Umbilical cord (tissue), 2 donors: ENCODE measurements at places on chromosomes 3 and 15. TPM values are rescaled to one million over a fixed set of nuclear protein-coding genes. Genes with fewer than 3 reads are reported as not detected.
A peak's percentile ranks its signal among the peaks of the same experiment; 100 is the strongest.

- DNase-seq, result peak; percentile 52
Observed at GRCh38 chr3:51967384-51968169, at the start of gene PCBP4. Gene PCBP4 (minus strand): TSS chr3:51967454. CDS start chr3:51961240, 6,214 bp downstream.

DNA sequence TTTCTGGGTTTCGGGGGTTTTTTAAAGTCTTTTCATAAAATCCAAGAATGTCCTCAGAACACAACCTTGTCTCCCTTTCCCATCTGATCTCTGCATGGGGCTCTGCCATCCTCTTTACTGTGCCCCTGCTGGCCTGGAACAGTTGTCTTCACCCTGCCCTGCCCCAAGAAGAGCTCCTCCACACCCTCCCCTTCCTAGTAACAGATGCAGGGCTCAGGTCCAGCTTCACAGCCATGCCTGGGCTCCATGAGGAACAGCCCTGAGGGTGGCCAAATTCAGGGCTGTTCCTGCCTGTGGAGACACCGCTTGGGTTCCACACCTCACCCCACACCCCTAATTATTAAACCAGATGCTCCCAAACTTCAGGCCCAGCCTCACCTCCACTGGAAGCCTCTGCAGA is 12.9 kb upstream of the ULK3 start:
- no peak for DNase-seq

DNA sequence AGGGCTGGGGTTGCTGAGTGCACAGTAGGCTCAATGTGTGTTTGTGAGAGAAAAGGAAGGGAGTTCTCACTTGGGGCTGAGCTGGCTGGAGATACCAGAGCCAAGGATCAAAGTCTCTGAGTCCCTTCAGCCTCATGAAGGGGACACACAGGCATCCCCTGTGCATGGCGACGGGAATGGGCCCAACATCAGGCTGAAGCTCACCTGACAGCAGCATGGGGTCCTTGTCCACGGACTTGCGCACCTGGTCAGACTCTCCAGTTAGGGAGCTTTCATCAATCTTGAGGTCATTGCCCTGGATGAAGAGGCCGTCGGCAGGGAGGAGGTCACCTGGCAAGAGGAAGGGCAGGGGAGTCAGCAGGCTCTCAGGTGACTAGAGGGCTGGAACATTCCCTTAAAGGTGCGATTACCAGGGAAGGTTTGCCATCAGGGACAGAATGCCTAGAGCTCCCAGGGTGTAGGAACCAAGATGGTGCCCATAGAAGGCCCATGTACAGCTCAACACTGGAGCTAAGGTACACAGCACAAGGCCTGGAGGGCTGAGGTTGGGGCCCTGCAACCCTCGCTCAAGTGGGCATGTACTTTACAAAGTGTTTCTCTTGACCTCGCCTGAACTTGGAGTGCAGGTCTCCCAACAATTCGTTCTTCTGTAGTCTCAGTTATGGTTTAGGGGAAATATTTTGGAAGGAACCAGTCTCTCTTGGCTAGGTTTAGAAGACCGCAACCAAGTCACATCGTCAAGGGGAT is 80.0 kb upstream of the SEC13 start:
- no peak for DNase-seq

DNA sequence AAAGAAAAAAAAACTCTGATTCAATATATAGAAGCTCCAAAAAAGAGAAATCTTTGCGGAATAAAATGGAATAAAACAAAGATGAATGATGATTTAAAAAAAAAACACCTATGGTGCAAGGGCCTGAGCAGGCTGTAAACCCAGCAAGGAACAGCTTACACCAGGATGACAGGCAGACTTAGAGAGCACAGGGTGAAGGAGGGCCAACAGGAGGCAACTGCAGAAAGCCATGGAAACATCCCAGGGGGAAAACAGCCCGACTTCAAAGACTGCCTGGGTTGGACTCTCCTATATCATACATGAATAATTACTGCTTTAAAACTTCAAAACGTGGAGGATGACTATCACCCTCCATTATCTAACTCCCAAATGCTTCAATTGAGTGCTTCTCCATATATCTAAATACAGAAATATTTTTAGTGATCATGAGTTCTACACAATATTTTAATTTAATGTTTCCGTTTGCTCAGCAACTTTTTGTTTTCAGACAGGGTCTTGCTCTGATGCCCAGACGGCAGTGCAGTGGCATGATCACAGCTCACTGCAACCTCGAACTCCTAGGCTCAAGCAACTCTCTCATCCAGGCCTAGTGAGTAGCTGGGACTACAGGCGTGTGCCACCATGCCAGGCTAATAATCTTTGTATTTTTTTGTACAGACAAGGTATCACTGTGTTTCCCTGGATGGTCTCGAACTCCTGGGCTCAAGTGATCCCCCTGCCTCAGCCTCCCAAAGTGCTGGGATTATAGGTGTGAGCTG is 456.2 kb downstream of the TBL1XR1 start:
- DNase-seq, result no peak

DNA sequence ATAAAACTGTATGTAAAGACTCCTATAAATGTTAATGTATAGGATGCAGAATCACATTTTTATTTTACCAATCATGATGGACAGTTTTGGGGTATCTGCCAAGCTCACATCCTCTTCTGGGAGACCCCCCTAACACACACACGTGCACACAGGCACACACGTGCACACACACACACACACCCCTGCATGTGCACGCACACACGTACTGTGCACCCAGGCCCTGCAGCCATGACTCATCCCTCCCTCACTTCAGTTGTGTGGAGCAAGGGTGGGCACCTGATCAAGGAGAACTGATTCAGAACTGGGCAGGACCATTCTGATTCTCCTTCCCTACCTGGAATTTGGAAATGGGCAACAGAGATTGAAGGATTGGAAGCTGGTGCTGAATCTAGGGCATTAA is 16.0 kb upstream of the MINDY4B start:
- DNase-seq, result no peak

DNA sequence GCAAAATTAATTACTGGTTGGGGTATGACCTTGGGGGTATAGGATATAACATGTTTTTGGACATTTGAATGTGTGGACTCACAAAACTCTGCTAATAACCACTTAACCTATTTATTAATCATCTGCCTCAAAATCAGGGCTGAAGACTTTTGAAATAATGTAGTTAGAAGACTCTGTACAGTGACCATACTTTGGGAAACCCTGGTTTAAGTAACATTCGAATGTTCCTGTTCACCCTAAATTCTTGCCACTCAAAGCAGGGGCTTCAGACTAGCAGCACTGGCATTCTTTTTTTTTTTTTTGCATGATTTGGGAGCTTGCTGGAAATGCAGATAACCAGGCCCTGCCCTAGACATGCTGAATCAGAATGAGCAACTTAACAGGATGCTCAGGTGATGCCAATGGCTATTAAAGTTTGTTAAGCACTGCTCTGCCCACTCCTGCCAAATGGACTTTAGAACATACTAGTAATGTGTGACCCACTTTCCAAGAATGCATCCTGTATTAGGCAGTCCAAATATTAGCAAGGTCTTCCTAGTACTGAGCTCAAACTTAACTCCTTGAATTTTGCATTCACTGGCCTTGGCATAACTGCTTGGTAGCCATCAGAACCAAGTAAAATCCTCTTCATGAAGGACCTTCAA is 12.7 kb upstream of the ST3GAL6 start:
- DNase-seq, result no peak

Gene SLC22A13
- 0.48 TPM for total RNA-seq

GRCh38 chr15:97115761-97116070 is 785.2 kb downstream of the NR2F2 start:
- no peak for DNase-seq

Gene ZNF501
- total RNA-seq, result 14.0 TPM

- DNase-seq, result no peak
Observed at GRCh38 chr15:42826251-42826890, 89.4 kb upstream of the CDAN1 start.

Gene TLR9
- total RNA-seq, result 0.24 TPM

DNA sequence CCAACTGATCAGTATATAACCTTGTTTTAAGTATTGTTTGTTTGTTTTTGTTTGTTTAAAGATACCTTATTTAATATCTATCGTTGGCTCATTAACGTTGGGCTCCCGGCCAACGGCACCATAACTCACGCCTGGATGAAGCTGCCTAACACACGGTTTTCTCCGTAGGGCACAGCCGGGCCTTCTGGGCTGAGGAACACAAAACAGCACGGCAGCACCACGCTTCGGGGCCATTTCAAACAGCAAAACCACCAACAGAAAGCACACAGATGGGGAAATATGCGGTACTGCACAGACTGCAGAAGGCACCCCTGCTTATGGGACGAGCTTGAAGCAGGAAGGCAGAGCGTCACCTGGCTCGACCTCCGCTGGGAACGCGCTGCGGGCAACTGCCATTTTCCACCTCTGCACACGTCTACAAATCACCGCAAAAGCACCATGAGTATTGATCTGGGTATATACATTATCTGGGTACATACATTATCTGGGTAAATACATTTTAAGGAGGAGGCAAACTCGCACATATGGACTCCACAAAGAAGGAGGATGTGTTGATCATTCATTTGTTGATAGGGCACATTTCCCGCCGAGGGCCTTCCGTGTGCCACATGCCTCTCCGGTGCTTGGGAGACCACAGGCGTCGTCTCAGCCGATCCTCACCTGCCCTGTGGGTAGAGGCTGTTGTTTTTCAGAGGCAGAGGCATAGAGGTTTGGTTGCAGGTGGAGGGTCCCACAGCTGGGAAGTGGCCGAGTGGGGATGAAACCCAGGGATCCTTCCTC is 123.7 kb upstream of the ATP2B2 start:
- no peak for DNase-seq

GRCh38 chr3:197149528-197149927 is 119.9 kb upstream of the MELTF start:
- DNase-seq, result peak; percentile 10

DNA sequence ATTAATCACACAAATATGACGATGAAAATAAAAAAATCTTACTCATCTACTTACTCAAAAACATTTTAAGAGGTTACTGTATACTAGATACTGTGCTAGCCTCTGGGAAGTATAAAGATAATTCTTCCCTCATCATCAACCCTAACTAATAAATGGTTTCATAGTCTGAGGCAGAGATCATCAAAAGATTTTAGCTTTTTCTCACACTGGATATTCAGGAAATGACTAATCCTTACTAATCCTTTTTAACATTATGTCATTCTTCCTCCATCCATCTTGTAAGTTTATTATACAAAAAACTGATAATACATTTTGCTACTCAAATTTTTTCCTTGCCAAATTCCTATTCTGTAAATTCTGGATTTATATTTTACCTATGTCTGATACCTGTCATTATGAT is 29.7 kb downstream of the ACAD11 start:
- no peak for DNase-seq

DNA sequence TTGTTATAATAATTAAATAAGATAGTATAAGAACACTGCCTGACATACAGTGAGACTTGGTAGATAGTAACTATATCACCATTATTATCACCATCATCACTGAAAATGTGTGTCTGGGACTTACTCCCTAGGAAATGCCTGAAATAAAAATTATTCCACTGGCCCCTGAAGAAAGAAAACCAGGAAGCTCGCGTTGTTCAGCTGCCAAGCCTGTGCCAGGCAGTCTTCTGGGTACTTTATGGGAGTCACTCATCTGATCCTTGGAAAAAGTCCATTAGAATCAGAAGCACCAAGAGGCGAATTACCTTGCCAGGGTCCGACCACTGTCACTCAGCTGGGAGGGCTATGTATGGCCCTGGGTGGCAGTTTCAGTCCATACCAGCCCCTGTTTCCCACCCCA is 220.3 kb upstream of the TPM1 start:
- no peak for DNase-seq

Gene OR5H15
- 7.9 TPM for total RNA-seq

GRCh38 chr3:153967260-153967659 is 153.9 kb upstream of the ARHGEF26 start:
- DNase-seq, result no peak

- peak; percentile 23 for DNase-seq
Observed at GRCh38 chr3:159897331-159898075, 91.1 kb upstream of the IL12A start.

GRCh38 chr3:68703066-68703465 is 229.3 kb downstream of the TAFA4 start:
- no peak for DNase-seq

DNA sequence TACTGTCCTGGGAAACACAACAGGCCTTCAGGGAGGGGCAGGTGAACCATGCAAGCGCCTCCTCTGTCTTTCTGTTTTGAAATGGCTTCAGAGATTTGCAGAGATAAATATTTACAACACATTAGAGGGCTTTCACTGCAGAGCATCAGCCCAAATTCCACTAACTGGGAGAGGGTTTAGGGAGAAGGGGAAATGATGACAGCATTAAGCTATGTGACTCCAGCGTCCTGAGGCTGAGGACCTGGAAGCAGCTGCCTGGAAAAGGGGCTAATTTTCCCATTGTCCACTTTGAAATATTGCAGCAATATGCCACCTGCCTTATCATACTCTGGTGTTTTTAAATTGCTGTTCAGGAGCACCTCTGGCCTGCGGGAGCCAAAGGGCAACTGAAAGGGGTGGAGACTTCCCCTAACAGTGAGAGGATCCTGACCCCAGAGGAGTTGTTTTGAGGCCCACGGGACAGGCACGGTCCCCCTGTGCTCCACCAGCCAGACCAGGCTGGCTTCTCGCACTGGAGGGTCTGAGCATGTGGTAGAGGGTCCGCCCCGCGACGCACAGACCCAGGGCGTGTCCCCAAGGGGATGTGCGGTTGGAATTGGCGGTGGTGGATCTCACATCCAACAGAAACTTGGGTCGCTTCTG is 110.6 kb downstream of the XXYLT1 start:
- DNase-seq, result peak; percentile 50

DNA sequence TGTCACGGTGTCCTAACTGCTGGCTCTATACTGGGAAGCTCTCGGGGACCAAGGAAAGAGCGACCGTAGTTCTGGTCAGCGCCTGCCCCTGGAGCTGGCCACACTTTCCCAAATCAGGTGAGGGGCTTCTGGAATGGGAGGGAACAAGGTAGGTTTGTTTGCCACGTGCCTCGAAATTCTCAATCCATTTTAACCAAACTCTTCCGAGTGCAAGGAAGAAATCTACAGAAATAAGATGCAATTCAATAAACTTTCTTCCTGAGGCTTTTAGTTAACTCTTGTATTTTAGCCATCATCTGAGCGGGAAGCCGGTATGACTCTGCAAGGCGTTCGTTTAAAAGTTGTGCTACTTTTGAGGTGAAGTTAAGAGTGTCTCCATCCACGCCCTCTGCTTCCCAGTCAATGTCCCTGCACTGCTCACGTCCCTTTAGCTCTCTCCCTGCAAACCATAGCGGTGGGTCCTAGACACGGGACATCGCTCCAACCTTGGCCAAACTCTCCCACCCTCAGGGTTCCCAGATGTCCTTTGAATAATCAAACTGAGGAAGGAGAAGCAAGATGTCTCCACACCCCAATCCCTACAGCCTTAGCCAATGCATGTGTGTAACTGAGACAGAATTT is 597 bp downstream of the AGTR1 start:
- DNase-seq, result no peak

Gene RARB
- 30.3 TPM for total RNA-seq

DNA sequence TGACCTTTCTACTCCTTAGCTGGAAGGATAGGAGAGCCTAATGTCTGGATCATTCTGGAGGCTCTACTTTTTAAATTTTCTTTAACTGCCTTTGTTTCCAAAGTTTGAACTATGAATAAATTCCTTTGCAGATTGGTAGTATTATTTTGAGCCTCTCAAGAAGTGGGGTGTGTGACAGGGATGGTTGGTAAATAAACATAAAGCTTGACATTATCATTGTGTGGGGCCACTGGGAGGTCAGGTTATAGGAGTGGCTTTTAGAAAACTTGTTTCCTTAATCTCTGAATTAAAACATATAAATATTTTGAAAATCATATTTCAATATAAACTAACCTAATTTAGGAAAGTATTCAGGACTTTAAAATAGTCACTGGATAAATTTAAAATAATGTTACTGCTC is 89.3 kb downstream of the OTOL1 start:
- no peak for DNase-seq
